ENCODE measurements at places on chromosomes 11 and 22.

GRCh38 chr22:20920881-20921203 lies 3.6 kb downstream of the CRKL start:
- DNase-seq: no peak

GRCh38 chr11:44308923-44309477 lies 939 bp downstream of the ALX4 start:
- no peak for DNase-seq

- no peak for DNase-seq
Observed at GRCh38 chr11:133928628-133929059, 28.1 kb downstream of the IGSF9B start.

- no peak for DNase-seq
Observed at GRCh38 chr22:39481595-39481994, 20.5 kb upstream of the MIEF1 start.

DNA sequence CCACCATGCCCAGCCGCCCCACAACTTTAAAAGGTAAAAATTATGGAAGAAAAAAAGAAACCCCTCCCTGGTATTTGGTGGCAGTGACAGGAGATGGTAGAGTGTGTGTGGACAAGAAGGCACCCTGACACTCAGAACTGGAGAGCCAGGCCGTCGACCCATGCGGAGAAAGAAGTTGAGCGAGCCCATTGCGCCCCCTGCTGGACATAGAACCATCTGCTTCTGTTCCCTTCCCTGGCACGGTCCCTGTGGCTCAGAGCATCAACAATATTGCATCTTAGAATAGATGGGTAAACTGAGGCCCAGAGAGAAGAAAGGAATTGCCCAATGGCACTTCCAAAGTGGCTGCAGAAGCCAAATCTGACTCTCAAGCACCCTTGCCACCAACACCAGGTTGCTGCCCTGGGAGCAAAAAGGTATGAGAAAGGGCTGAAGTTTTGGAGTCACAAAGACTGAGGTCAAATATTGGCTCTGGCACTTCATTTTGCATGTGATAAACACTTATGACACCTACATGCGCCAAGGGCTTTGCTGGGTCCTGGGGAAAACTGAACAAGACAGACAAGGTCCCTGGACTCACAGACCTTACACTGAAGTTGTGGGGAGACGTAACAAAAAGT lies 8.6 kb downstream of the MRPL11 start:
- DNase-seq: peak; percentile 58

- no peak for DNase-seq
Observed at GRCh38 chr11:1654388-1655167, 25.0 kb downstream of the KRTAP5-5 start.

DNA sequence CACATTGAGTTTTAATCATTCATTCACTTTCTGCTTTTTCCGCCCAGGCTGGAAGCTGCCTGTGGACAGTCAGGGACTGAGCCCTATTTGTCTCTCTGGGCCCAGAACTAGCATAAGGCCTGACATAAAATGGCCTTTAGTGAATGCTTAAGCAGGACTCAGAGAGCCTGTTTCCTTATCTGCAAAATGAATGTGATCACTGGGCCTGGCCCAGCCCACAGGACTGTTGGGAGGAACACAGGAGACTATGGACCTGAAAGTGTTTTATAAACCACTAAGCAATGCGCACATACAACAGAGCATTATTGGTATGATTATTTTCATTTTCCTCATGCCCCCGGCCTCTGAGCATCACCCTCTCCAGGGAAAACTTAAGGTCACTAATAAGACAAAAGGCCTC lies 3.9 kb upstream of the MYH9 start:
- DNase-seq: no peak
